ENCODE measurements at places on chromosomes 12 and 14.

DNA sequence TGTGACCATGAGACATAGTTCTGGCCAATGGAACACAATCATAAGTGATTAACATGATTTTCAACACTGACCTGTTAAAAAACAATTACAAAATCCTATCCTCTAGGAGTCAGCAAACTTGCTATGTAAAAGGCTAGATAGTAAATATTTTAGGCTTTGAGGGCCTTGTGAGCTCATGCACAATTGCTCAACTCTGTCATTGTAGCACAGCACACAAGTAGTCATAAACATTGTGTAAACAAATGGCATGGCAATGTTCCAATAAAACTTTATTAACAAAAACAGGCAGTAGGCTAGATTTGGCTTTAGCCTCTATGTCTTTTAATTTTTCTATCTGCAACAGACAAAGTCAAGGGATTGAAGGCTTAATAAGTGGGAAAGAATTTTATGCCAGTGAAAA lies 350.7 kb downstream of the C12orf50 start:
- DNase-seq, result no peak

DNA sequence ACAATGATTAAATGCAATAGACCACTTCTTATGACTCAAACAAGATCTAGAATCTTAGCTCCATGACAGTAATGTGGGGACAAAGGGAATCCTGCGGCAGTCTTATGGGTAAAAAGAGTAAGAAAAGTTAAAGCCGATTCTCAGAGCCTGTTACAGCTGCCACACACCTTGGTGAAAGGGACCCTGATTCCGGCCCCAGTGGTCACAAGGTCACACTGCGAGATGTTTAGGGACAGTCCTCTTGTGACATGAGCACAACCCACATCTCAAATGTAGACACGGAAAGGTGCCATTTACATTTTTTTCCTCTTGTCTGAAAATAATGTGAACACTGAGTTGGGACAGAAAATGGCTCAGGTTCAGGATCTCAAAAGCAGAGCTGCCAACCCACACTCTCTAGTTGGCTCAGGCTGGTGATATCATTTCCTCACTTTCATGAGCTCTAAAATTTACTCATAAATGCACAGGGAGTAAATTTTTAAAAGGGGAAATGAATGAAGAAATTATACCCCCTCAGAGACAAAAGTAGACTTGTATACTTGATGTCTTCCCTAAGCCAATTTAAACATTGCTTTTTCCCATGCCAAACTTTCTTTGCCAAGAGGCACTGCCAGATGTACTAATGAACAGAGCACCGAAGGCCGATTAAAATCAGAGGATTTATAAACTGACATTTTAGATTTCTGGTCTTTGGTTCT lies 113.1 kb upstream of the OVCH1 start:
- no peak for DNase-seq

- DNase-seq, result no peak
These were observed 2.8 kb downstream of the GPR19 start for GRCh38 chr12:12693111-12693671.

DNA sequence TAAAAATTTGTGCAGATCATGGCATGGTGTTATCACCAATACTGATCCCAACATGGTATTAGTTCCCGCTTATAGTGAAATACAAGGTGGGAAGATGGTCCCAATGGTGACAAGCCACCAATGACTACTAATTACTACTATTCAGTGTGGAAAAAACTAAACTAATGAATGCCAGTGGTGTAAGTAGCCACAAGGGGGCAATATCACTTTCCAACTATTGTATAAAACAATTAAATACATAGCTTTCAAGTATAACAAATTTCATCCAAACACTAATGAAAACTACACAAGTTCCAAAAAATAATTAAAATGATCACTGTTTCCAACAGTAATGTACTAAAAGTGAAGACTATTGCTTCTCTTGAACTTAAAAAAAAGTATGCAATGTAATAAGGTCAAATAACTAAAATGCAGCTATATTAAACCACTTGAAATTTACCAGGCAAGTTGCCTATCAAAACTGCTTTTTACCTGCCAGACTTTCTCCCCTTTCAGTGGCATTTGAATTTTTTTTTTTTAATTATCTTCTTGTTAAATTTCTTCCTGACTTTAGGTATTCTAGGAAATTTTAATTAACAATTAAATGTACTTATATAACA lies 58.0 kb downstream of the PAPLN start:
- no peak for DNase-seq

DNA sequence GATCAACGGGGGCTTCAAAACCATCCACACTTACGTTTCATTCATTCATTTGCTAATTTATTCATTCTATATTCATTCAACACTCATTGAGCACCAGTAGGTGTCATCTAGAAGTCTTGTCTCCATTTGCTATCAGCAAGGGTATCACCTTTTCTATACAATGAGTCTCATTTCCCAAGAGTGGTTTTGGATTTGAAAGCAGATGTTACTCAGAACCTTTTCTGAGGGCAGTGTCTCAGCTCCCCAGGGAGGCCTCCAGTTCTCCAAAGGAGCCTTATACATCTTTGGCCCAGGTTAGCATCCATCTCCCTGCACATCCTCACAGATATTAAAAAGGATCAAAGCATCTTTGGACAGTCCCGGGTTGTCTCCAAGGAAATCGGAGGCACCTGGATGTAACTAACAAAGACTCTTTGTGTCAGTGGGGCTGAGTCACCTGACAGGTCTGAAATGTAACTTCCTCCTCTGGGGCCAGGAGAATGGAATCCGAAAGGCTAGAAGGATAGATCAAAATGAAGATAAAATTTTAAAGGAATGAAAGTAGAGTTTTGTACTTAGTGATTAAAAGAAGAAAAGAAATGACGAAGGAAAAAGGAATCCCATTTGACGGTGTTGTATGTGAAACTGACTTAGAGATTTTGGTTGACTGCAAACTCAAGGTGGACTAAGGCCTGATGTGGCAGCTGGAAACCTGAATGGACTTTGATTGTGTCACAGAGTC lies 103.0 kb downstream of the VCPKMT start:
- DNase-seq, result no peak

GRCh38 chr12:117832459-117833457 lies 136.0 kb downstream of the KSR2 start:
- DNase-seq, result peak; percentile 51

DNA sequence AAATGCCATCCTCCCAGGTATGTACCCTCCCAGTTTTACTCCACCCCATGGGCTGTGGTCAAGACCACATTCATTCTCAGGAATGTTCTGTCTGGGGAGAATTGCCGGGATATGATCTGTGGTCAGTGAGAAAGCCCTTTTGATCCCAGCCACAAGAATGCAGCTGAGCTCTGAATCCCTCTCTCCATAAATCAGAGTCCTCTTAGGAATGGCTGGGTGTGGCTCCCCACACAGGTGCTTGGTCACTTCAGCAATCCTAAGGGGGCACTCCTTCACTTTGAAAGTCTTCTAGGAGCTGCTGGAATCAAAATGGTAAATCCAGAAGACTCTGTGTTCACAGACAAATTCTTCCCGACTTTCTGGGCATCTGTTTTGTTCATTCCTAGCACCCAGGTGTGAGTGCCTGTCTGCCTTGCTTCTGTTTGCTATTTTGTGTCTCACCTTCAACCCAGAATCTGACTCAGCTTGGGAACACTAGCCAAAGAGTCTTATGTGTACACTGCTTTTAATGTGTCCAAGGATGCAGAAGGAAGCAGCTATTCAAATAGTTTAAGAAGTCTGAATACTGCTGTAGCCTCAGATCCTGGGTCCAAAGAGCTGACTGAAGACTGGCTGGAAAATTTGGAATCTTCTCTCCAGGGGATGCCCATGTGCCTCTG lies 144.6 kb upstream of the CDKN3 start:
- DNase-seq, result peak; percentile 35

DNA sequence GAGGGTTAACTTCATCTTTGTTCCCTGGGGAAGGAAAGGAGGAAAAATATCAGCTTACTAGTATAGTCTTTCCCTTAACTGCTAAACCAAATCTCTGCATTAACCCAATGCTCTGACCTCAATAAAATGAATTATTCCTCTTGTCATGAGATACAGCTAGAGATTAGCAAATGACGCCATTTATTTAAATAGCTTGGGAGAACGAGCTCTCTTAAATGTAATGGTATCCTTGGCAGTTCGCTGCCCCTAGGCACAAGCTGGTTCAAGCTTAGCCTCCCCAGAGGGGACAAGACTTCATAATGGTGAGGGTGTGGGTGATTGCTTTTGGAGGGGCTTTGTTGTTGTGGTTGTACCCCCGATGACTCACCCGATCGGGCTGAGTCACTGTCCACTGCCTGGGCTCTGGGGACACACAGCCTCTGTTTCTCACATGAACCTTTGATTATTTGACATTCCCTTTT lies 19.6 kb downstream of the FNTB start:
- no peak for DNase-seq

GRCh38 chr12:47636908-47637780 lies 68.7 kb downstream of the RPAP3 start:
- no peak for DNase-seq

DNA sequence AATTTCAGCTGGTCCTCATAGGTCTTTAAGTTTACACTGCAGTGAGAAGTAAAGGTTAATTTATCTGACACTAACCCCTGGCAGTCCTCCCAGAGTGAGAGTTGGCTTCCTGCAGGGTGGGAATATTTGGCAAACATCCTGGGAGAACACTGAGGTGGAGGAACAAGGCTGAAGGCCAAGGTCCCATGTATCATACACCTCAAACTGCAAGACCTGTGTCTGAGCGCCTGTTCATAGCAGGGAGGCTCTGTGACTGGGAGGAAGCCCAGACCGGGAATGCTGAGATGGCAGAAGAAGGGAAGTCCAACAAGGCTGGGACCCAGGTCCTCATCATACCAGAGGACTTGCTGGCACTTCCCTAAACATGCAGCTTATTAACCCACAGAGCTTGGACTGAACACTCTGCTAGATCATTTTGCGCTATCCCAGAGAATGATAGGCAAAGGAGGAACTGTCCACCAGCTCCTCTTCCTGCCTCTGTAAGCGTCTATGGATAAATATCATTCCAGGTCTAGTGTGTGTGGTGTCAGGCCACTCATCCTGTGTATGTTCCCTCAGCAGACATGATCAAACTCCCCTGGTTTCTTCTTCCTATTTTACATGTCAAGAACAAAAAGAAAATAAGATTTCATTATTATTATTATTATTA lies 199.6 kb upstream of the CNOT2 start:
- no peak for DNase-seq

- DNase-seq, result no peak
These were observed 3.6 kb downstream of the KRT83 start for GRCh38 chr12:52317468-52318052.

DNA sequence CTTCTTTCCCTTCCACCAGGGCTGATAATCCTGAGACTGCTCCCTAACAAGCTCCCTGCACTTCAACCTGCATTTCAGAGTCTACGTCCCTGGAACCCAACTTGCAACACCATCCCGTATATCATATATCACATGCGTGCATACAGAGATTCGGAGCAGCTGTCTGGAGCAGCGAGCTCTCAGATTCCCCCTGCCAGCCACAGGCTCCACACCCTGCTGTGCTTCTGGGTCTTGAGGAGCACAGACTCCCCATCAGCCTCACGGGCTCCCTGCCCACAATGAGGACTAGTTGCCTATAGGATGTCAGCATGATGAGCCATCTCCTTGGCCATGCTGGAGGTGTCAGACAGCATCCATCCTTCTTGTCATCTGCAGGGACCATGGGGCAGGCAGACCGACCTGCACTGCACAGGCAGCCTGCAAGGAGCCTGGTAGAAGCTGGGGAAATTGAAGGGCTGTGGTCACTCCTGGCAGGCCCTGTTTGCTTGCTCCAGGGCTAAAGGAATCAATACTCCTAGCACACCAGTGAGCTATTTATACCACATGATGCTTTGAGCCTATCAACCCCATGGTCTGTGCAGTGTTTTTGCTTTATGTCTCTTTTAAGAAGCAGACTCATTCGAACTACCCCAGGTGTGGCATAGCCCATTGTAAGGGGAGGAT lies 19.6 kb upstream of the HDAC7 start:
- no peak for DNase-seq
